ENCODE measurements at places on chromosomes 11 and 22. TPM values are rescaled to one million over a fixed set of nuclear protein-coding genes. Genes with fewer than 3 reads are reported as not detected.

The KCTD14 gene
- 1.0 TPM for total RNA-seq

The OPCML gene
- total RNA-seq: 7.9 TPM

The TBCEL gene
- 30.1 TPM for total RNA-seq

The INS gene
- total RNA-seq: not detected

The SPI1 gene
- total RNA-seq: not detected

The ZBTB16 gene
- 0.36 TPM for total RNA-seq

The ANKRD42 gene
- total RNA-seq: 15.0 TPM

The PDGFD gene
- 2.1 TPM for total RNA-seq

The EFEMP2 gene
- 97.3 TPM for total RNA-seq

The FOLR2 gene
- total RNA-seq: not detected

The OR51A2 gene
- not detected for total RNA-seq

The DRICH1 gene
- not detected for total RNA-seq

The SLC17A6 gene
- not detected for total RNA-seq

The FAM180B gene
- not detected for total RNA-seq

DNA sequence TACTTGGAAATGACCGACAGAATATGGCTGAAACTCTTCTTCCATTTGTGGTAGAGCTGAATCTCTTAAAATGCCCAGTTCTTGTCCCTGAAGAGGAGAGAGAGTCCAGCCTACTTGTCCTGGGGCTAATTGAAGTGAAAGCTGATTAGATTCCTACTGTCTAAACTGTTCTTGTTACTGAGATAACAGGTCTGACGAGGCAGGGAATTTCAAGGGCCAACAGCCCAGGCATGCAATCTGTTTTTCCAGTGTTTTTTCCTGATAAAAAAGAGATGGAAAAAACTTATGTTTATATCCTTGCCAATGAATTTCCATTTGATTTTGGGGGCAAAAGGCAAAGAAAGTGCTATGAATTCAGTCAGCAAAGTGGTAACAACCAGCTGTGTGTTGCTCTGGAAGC is 195.5 kb downstream of the ETS1 start:
- H3K27me3 ChIP-seq: no peaks in the 10 kb centered on the region
- DNase-seq: no peak
- no peaks in the 10 kb centered on the region for H3K36me3 ChIP-seq
- no peaks in the 10 kb centered on the region for H3K4me1 ChIP-seq
- H3K4me3 ChIP-seq: no peak overlapping the region
- H3K27ac ChIP-seq: no peak overlapping the region

GRCh38 chr11:102780491-102780918 is at the start of gene MMP10:
Gene MMP10, minus strand, starts transcription at chr11:102780628. Its CDS starts 37 bp downstream, at chr11:102780591.
- peak; percentile 66 for DNase-seq
- no peaks in the 10 kb centered on the region for H3K27me3 ChIP-seq
- no peak within 1 kb of the TSS for H3K4me3 ChIP-seq

- H3K4me1 ChIP-seq: peaks cover 17% of the 10 kb centered on the region
- no peaks in the 10 kb centered on the region for H3K27me3 ChIP-seq
- H3K4me3 ChIP-seq: peak overlapping the region; percentile 80
- H3K36me3 ChIP-seq: peaks cover 6% of the 10 kb centered on the region
- DNase-seq: peak; percentile 59
These were observed 630 bp downstream of the UBASH3B start for GRCh38 chr11:122656073-122656630.

DNA sequence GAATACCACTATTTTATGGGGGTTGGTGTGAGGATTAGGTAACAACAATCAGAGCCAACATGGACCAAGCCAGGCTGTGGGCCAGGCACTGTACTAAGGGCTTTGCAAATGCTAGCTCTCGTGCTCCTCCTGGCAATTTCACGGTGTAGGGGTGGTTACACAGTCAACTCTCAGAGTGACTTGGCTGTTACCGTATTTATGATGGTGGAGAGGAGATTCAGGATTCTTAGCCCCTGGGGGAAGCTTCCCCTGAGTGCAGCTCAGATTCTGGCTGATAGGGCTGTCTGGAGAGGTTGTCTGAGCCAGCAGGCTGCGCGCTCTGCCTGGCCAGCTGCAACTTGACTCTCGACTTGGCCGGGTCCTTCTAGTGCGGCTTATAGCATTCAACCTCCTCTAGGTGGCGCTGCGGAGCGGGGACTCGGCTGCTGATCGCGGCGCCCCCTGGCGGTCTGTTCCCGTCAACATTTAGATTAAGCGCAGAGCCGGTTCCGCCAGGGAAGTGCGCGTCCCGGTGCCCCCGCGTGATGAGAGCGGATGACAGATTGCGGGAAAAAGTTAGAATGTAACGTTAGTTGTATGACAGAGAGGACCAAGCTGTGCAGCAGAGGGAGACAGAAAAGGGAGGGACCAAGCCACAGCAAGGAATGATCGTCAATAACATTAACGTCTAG is 4.5 kb upstream of the NCF4 start:
- H3K4me1 ChIP-seq: no peaks in the 10 kb centered on the region
- H3K36me3 ChIP-seq: no peaks in the 10 kb centered on the region
- H3K27ac ChIP-seq: no peak overlapping the region
- no peak overlapping the region for H3K4me3 ChIP-seq

- no peaks in the 10 kb centered on the region for H3K4me1 ChIP-seq
- no peak overlapping the region for H3K4me3 ChIP-seq
- no peak for DNase-seq
- no peaks in the 10 kb centered on the region for H3K27me3 ChIP-seq
These were observed 23.7 kb downstream of the RSPH14 start for GRCh38 chr22:23117891-23118646.

- H3K4me1 ChIP-seq: no peaks in the 10 kb centered on the region
- H3K36me3 ChIP-seq: no peaks in the 10 kb centered on the region
- H3K27me3 ChIP-seq: no peaks in the 10 kb centered on the region
- H3K27ac ChIP-seq: no peak overlapping the region
- no peak overlapping the region for H3K4me3 ChIP-seq
These were observed 22.9 kb downstream of the RPUSD4 start for GRCh38 chr11:126188332-126189108.

- no peaks in the 10 kb centered on the region for H3K4me1 ChIP-seq
- no peak overlapping the region for H3K4me3 ChIP-seq
- H3K27me3 ChIP-seq: peaks cover 28% of the 10 kb centered on the region
- H3K36me3 ChIP-seq: no peaks in the 10 kb centered on the region
These were observed 56.3 kb upstream of the TP53I11 start for GRCh38 chr11:45007011-45007410.

DNA sequence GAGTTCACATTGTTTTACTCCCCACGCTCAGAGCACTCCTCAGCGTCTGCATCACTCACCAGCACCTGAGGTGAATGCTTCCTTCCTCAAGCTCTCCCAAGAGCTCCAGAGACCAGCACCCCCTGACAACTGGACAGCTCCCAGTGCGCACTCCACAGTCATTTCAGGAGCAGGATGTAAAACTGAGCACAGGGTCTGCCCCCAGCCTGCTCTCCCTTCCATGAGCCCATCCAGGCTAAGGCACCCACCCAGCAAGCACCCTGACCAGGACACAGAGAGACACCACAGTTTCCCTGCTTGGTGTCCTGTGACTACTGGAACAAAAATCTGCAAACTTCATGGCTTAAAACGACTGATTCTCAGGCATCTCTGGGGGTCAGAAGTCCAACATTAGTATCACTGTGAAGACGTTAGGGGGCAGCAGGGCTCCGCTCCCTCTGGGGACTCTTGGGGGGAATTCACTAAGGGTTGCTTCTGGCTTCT is 3.3 kb downstream of the SCGB1D2 start:
- H3K4me1 ChIP-seq: no peaks in the 10 kb centered on the region
- H3K27ac ChIP-seq: no peak overlapping the region
- H3K4me3 ChIP-seq: no peak overlapping the region
- H3K36me3 ChIP-seq: no peaks in the 10 kb centered on the region
- DNase-seq: peak; percentile 10

GRCh38 chr22:30881361-30882183 is 87.0 kb downstream of the MORC2 start:
- H3K4me1 ChIP-seq: no peaks in the 10 kb centered on the region
- no peaks in the 10 kb centered on the region for H3K36me3 ChIP-seq
- no peak overlapping the region for H3K4me3 ChIP-seq
- no peaks in the 10 kb centered on the region for H3K27me3 ChIP-seq

DNA sequence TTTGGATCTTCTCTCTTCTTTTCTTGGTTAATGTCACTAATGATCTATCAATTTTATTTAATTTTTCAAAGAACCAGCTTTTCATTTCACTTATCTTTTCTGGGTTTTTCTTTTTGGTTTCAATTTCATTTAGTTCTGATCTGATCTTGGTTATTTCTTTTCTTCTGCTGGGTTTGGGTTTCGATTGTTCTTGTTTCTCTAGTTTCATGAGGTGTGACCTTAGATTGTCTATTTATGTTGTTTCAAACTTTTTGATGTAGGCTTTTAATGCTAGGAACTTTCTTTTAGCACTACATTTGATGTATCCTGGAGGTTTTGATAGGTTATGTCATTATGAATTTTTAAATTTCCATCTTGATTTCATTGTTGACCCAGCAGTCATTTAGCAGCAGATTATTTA is 142.3 kb downstream of the C11orf87 start:
- no peaks in the 10 kb centered on the region for H3K4me1 ChIP-seq
- no peak overlapping the region for H3K4me3 ChIP-seq
- no peak for DNase-seq
- no peaks in the 10 kb centered on the region for H3K27me3 ChIP-seq
- no peaks in the 10 kb centered on the region for H3K36me3 ChIP-seq

GRCh38 chr22:38309614-38310517 is 7.4 kb downstream of the CSNK1E start:
- H3K4me3 ChIP-seq: no peak overlapping the region
- peaks cover 62% of the 10 kb centered on the region for H3K4me1 ChIP-seq
- H3K27ac ChIP-seq: peak overlapping the region; percentile 39
- peaks cover 19% of the 10 kb centered on the region for H3K36me3 ChIP-seq

DNA sequence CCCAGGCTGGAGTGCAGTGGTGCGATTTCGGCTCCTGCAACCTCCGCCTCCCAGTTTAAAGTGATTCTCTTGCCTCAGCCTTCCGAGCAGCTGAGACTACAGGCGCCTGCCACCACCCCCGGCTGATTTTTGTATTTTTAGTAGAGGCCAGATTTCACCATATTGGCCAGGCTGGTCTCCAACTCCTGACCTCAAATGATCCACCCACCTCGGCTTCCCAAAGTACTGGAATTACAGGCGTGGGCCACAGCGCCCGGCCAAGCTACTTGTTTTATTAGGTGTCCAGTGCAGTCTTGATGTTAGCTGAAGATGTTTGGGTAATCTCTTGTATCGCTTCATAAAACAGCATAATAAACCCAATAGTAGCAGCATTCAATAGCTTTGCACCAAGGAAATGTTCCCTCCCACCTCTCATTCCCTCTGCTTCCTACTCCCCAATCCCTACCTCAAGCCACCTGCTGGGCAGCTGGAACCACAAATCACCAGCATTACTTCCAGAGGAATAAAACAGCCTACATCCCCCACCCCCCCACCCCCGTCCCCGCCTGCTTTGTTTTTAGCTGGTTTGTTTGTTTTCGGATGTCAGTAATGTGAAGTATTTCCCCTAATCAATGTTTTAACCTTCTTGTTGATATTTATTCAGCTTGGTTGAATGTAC is 11.0 kb upstream of the GRIK4 start:
- H3K4me1 ChIP-seq: no peaks in the 10 kb centered on the region
- no peaks in the 10 kb centered on the region for H3K36me3 ChIP-seq
- no peak overlapping the region for H3K4me3 ChIP-seq

GRCh38 chr22:17808693-17809403 is 34.6 kb upstream of the BID start:
- DNase-seq: no peak
- H3K4me1 ChIP-seq: no peaks in the 10 kb centered on the region
- H3K27ac ChIP-seq: no peak overlapping the region
- H3K4me3 ChIP-seq: no peak overlapping the region
- no peaks in the 10 kb centered on the region for H3K27me3 ChIP-seq

- no peak overlapping the region for H3K4me3 ChIP-seq
- H3K27ac ChIP-seq: no peak overlapping the region
- H3K27me3 ChIP-seq: no peaks in the 10 kb centered on the region
- no peak for DNase-seq
- H3K4me1 ChIP-seq: no peaks in the 10 kb centered on the region
- peaks cover 22% of the 10 kb centered on the region for H3K36me3 ChIP-seq
These were observed 19.8 kb downstream of the TRIM5 start for GRCh38 chr11:5665051-5665570.

- peaks cover 3% of the 10 kb centered on the region for H3K27me3 ChIP-seq
- peaks cover 16% of the 10 kb centered on the region for H3K4me1 ChIP-seq
- DNase-seq: no peak
- no peaks in the 10 kb centered on the region for H3K36me3 ChIP-seq
- H3K4me3 ChIP-seq: no peak overlapping the region
These were observed 28.9 kb downstream of the PLEKHA7 start for GRCh38 chr11:16985297-16985696.

- H3K27me3 ChIP-seq: no peaks in the 10 kb centered on the region
- no peaks in the 10 kb centered on the region for H3K36me3 ChIP-seq
- no peak overlapping the region for H3K4me3 ChIP-seq
- H3K4me1 ChIP-seq: peaks cover 10% of the 10 kb centered on the region
- no peak for DNase-seq
- no peak overlapping the region for H3K27ac ChIP-seq
These were observed 5.5 kb downstream of the KIAA0930 start for GRCh38 chr22:45235101-45235777.

- DNase-seq: no peak
- no peak overlapping the region for H3K4me3 ChIP-seq
- H3K27me3 ChIP-seq: peaks cover 31% of the 10 kb centered on the region
- no peaks in the 10 kb centered on the region for H3K36me3 ChIP-seq
- peaks cover 7% of the 10 kb centered on the region for H3K4me1 ChIP-seq
These were observed 4.4 kb downstream of the BIK start for GRCh38 chr22:43114958-43115357.

DNA sequence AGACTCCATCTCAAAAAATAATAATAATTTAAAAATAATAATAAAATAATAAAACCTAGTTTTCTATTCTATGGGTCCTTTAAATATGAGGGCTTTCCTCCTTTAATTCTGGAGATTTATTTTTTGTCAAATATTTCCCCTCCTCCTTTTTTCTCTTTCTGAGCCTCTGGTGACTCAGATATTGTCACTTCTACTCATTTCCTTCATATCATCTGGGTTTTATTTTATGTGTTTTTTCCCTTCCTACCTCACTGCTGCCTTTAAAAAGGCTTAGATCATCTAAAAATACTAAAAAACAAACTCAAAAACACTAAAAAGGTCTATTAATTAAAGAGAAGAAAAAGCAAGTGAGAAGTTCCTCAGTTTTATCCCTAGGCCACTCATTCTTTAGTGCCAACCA is 138.9 kb downstream of the SPON1 start:
- H3K4me3 ChIP-seq: no peak overlapping the region
- no peaks in the 10 kb centered on the region for H3K27me3 ChIP-seq
- H3K36me3 ChIP-seq: no peaks in the 10 kb centered on the region
- no peak for DNase-seq

GRCh38 chr11:43904742-43905535 is 24.3 kb downstream of the ALKBH3 start:
- DNase-seq: peak; percentile 63
- peaks cover 9% of the 10 kb centered on the region for H3K36me3 ChIP-seq
- peak overlapping the region; percentile 28 for H3K27ac ChIP-seq
- no peaks in the 10 kb centered on the region for H3K27me3 ChIP-seq
- H3K4me3 ChIP-seq: no peak overlapping the region
- H3K4me1 ChIP-seq: peaks cover 16% of the 10 kb centered on the region

All from astrocyte (in vitro differentiated cells and primary cell).